ENCODE measurements at places on chromosomes 12 and 14. TPM values are rescaled to one million over a fixed set of nuclear protein-coding genes. Genes with fewer than 3 reads are reported as not detected.
A peak's percentile ranks its signal among the peaks of the same experiment; 100 is the strongest.

GRCh38 chr12:52952076-52952801, 3.3 kb downstream of the KRT18 start:
- peaks cover 23% of the 10 kb centered on the region for H3K27me3 ChIP-seq
- peaks cover 10% of the 10 kb centered on the region for H3K4me1 ChIP-seq
- no peak overlapping the region for H3K27ac ChIP-seq
- no peak overlapping the region for H3K4me3 ChIP-seq
- DNase-seq, result no peak
- H3K36me3 ChIP-seq, result no peaks in the 10 kb centered on the region

DNA sequence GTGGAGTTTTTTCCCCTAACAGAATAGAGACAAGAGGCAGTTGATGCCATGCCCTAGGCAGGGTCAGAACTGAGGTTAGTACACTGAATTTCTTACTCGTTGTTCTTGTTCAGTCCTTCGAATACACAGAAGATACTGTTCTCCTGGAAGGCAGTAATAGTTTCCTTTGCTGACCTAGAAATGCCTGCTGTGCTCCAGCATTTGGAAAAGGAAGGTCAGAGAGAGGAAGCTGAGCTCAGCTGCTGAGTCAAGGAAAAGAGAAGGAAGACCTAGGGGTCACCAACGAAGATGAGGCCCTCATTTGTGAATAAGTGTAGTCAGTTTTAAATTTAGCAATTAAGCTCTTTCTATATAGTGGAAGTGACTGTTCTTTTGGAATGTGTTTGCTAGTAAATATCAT, 100.1 kb downstream of the CRADD start:
- no peaks in the 10 kb centered on the region for H3K36me3 ChIP-seq
- no peak for DNase-seq
- peak overlapping the region; percentile 32 for H3K4me3 ChIP-seq

DNA sequence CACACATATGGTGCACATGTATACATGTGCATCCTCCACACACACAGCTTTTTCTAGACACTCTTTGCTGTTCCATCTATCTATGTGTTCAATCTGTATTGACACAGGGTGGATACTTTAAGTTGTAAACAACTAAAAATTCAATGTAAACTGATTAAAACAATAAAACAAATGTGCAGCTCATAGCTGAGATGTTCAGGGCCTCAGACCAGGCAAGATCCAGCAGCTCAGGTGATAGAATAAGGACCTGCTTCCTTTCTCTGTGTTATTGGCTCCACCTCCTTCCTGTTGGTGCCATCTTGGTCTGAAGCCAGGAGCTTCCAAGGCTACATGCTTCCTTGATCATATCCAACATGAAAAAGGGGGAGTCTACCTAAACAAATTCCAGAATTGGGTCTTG, 158.1 kb upstream of the RFLNA start:
- DNase-seq, result no peak
- no peak overlapping the region for H3K27ac ChIP-seq
- H3K4me3 ChIP-seq, result no peak overlapping the region
- no peaks in the 10 kb centered on the region for H3K4me1 ChIP-seq

DNA sequence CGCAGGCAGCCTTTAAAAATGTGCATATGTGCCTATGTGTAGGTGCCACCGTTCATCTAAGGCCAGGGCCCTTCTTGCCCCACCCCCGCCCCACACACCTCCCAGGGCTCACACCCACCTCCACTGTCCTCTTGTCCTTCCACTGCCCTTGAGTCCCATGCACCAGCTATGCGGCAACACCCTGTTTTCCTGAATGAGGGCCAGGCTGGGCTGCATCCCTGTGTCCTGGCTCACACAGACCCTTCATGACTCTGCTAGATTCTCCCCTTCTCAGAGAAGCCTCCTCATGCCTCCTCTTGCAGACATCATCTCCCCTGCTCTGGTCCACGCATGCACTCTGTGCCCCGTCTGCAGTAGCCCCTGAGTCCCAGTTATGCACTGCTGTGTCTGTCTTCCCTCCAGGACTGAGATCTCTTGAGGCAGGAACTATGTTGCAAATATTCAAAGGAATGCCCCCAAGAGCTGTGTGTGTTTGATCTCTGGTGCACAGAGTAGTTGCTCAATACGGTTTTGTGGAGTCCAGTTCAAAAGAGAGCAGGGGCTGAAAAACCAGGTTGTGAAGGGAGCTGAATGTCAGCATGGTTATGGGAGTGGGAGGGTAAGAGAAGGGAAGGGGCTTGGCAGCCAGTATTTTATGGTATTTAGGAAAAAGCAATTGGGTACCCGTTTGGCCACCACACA, 47.3 kb upstream of the ESRRB start:
- no peak for DNase-seq
- H3K27ac ChIP-seq, result no peak overlapping the region
- peaks cover 28% of the 10 kb centered on the region for H3K4me1 ChIP-seq
- H3K4me3 ChIP-seq, result no peak overlapping the region
- H3K27me3 ChIP-seq, result peaks cover 21% of the 10 kb centered on the region
- H3K36me3 ChIP-seq, result no peaks in the 10 kb centered on the region

GRCh38 chr14:93712838-93713724, 75.2 kb downstream of the PRIMA1 start:
- H3K4me3 ChIP-seq, result no peak overlapping the region
- H3K27me3 ChIP-seq, result peaks cover 40% of the 10 kb centered on the region
- no peak overlapping the region for H3K27ac ChIP-seq
- no peak for DNase-seq
- peaks cover 6% of the 10 kb centered on the region for H3K4me1 ChIP-seq
- H3K36me3 ChIP-seq, result no peaks in the 10 kb centered on the region

- no peaks in the 10 kb centered on the region for H3K36me3 ChIP-seq
- no peaks in the 10 kb centered on the region for H3K27me3 ChIP-seq
- H3K27ac ChIP-seq, result no peak overlapping the region
- no peaks in the 10 kb centered on the region for H3K4me1 ChIP-seq
- no peak for DNase-seq
- no peak overlapping the region for H3K4me3 ChIP-seq
Measured at GRCh38 chr12:67573566-67573965, 75.0 kb upstream of the DYRK2 start.

DNA sequence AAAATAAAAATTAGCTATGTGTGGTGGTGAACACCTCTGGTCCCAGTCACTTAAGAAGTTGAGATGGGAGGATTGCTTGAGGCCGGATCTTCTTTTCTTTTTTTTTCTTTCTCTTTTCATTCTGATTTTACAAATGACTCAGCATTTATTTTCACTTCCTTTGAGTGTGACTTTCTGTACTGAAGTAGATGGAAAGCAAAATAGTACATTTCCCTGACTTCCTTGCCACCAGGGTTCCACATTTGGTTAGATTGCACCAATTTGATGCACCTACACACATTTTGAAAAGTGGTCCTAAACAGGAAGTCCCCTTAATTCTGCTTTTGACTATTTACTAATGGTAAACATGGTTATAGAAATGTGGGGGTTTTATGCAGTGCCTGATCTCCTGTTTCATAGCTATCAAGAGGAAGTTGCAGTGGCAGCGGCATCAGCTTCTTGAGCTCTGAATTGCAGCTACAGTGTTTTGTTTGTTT, 13.0 kb upstream of the LEMD3 start:
- no peak for DNase-seq
- H3K4me3 ChIP-seq, result no peak overlapping the region
- peaks cover 24% of the 10 kb centered on the region for H3K27me3 ChIP-seq
- no peak overlapping the region for H3K27ac ChIP-seq
- H3K4me1 ChIP-seq, result no peaks in the 10 kb centered on the region

DNA sequence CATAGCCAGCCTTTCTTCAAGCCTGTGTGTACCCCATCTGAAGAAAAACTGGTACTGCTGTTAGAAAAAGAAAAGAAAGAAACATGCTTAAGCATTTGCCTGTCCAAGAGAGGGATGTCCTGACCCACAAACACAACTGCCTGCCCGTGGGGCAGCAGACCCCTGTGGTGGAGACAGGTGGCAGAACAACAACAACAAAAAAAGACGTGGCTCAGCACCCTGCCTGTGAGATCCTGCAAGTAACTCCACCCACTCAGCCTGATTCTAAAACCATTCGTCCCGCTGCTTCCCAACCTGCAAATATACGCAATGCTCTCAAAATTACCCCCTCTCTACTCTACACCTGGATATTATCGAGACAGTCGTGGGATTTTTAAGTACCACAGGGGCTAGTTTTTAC, 64.9 kb upstream of the ZDHHC17 start:
- H3K27me3 ChIP-seq, result no peaks in the 10 kb centered on the region
- H3K4me1 ChIP-seq, result no peaks in the 10 kb centered on the region
- no peak overlapping the region for H3K27ac ChIP-seq
- DNase-seq, result no peak
- no peak overlapping the region for H3K4me3 ChIP-seq

DNA sequence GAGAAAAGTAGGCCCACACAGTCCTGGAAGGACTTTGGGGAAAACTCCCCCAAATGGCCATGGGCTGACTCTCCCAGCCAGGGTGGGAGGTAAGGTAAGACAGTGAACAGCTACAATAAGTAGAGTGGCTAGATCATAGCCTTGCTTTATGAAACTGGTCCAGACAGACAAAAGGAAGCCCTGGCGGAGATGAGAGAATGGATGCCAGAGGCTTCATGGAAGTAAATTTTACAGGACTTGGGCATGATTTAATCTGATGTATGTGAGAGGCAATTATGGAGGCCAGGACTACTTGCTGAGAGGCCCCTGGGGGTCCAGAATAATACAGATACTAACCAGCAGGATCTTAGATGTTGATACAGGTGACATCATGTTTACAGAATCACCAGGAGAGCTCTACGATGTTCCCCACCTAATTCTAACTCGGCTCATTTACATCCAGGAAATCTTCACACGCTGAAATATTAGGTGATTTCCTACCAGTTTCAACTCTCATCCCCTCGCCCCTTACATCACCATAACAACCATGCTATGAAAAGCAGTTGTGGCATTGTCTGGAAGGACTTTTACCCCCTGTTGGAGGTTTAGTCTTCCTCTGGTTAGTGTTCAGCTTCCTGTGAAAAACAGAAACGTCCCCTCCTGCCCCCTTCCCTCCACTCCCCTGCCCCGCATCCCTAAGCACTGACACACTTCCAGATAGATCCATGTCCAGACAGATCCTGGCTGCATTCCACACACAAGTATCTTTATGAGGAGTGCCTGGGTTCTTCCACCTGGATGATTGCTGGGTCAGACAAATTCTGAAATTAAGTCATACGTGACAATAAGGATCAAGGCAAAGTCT, 39.5 kb upstream of the NT5DC3 start:
- no peaks in the 10 kb centered on the region for H3K36me3 ChIP-seq
- H3K4me3 ChIP-seq, result no peak overlapping the region
- H3K27ac ChIP-seq, result no peak overlapping the region
- H3K27me3 ChIP-seq, result no peaks in the 10 kb centered on the region

DNA sequence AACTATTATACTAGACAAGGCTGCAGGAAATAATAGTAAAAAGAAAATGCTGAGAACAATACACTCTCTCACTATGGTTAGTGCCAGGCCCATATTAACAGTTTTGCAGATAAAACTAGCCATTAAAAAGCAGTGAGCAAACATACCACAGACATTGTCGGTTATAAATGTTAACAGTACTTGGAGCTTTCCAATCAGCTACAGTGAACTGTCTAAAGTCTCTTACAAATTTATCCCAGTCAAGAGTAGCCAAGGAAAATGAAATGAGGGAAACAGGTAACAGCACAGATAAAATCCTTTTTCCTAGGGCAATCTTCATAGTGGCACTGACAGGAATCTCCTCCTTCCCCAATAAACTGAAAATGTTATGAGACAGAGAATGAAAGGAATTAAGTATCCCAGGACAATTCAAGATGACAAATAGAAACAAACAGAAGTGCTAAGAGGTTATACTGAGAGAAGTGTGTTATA, 30.8 kb downstream of the PAWR start:
- H3K4me1 ChIP-seq, result peaks cover 7% of the 10 kb centered on the region
- no peak for DNase-seq
- no peak overlapping the region for H3K27ac ChIP-seq

DNA sequence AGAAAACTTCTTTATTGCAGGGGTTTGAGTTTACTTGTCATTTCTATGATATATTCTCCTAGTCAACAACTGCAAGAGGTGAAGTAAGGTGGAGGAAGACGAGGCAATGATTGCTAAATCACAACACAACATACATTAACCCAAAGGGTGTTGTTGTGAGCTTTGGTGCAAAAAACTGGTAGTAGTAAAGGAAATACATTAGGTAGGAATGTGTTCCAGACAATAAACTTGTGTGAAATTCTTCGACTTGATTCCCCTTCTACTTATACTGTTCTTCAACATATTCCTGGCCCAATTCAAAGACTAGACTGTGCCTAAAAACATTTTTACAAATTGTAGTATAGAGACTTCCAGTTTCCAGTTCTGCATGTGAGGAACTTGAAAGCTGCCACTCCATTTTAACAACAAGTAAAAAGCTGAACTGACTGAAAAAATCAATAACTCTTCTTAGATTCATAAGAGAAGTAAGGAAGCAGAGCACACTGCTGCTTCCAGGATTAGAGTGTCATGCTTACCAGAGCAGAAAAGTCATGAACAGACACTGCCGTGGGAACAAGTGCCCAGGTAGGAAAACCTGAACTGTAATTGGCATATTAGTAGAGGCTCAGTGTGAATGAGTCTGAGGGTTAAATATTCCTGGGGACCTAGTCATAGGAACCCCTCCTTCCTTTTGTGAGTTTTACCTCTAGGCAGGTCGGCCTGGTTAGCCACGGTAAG, 22.2 kb downstream of the COX8C start:
- H3K36me3 ChIP-seq, result no peaks in the 10 kb centered on the region
- DNase-seq, result no peak
- no peaks in the 10 kb centered on the region for H3K27me3 ChIP-seq
- H3K27ac ChIP-seq, result no peak overlapping the region

DNA sequence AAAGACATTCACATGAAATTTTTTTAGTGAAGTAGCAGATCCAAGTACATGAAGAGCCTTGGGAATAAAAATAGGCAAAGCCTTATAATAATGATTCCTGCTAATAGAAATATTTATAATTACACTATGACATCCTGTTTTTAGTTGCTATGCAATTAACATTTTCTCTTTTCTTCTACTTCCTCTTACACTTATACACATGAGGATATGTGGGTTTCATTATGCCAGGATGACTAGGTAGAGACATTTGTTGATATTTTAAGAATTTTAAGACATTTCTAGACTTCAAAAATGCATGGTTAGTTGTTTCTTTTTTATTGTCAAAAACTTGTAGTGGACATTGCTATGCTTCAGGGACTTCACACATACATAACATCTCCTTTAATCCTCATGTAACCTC, 326.8 kb downstream of the SYT1 start:
- H3K27ac ChIP-seq, result no peak overlapping the region
- no peak for DNase-seq
- H3K27me3 ChIP-seq, result no peaks in the 10 kb centered on the region
- H3K4me1 ChIP-seq, result peaks cover 5% of the 10 kb centered on the region
- H3K36me3 ChIP-seq, result no peaks in the 10 kb centered on the region
- no peak overlapping the region for H3K4me3 ChIP-seq

DNA sequence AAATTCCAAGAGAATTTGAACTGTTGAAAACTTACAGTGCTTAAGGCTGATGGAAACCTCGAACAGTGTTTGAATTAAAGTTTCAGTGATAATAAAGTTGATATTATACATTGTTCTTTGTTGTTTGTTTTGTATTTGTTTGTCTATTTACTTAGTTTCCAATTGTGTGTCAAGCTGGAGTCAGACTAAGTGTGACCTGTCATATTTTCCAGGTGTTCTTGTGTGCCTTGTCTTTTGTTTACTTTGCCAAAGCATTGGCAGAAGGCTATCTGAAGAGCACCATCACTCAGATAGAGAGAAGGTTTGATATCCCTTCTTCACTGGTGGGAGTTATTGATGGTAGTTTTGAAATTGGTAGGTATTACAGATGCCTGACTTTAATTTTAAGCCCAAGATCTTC, 6.0 kb downstream of the SLCO1C1 start:
- no peak overlapping the region for H3K4me3 ChIP-seq
- H3K36me3 ChIP-seq, result no peaks in the 10 kb centered on the region
- no peaks in the 10 kb centered on the region for H3K27me3 ChIP-seq
- no peak for DNase-seq

ERBB3 gene
- 2.3 TPM for total RNA-seq

OR6C6 gene
- not detected for total RNA-seq
